HepG2 (cell line): ENCODE measurements at places on chromosomes 16 and 17.

- DNase-seq: peak; percentile 52
These were observed 11.7 kb downstream of the NKIRAS2 start for GRCh38 chr17:42031584-42031983.

- DNase-seq: peak; percentile 77
These were observed 26.4 kb downstream of the CPD start for GRCh38 chr17:30405161-30405560.

- no peak for DNase-seq
These were observed 168.1 kb upstream of the RBL2 start for GRCh38 chr16:53266156-53266555.

DNA sequence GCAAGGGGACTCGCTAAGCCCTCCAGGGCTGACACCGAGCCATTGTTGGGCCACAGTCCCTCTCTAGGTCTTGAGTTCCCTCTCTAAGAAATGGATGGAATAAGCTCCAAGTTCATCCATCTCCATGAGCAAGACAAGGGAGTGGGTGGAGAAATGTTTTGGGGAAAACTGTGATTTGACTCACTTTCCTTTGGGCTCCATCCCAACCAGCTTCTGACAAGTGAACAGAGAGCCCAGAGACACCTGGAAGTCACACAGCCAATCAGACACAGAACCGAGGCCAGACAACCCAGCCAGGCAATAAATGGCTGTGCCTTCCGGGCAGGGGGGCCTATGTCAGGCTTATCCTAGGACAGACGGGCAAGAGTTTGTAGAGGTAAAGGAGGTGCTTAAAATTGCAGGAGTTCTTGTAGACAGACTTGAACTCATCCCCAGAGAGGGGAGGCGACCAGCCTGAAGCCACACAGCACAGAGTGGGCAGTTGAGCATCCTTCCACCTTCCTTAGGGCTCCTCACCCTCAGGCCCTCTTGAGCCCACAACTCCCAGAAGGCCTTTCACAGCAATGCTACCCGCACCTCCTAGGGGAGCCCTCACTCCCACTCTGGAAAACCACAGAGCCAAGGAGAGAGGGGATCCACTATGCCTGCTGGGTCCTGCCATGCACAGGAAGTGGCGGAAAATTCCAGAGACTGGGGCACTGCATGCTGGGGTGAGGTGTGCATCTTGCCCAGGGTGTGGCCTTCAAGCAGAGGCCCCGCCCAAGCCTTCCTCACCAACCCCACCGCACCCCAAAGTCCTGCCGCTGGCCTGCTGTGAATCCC lies 9.5 kb upstream of the FAM83G start:
- no peak for DNase-seq

GRCh38 chr17:16001226-16001897 lies 1.7 kb downstream of the TTC19 start:
- no peak for DNase-seq

- DNase-seq: peak; percentile 71
These were observed 8.1 kb upstream of the EFCAB13 start for GRCh38 chr17:47315451-47316266.

DNA sequence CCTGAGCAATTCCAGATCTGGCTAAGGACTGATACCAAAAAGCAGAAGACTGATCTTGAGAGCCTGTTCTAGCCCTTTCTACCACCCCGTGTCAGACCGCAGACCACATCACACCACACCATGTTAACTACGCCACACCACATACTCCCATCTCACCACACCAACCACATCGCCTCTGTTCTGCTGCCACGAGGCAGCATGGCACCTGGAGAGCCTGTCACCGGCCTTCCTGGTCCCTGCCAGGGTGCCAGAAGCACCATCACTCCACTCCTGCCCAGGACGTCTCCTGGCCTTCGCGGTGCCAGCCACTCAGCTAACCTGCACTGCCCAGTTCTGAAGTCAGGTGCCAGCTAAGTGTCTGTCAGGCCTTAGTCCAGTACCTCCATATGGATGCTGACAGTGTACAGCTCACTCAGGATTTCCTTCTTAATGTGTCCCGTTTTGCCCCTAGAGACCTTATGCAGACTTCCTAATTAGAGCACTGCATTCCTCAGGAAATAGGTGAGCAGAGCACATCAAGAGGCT lies 37.2 kb upstream of the BCAR1 start:
- no peak for DNase-seq

DNA sequence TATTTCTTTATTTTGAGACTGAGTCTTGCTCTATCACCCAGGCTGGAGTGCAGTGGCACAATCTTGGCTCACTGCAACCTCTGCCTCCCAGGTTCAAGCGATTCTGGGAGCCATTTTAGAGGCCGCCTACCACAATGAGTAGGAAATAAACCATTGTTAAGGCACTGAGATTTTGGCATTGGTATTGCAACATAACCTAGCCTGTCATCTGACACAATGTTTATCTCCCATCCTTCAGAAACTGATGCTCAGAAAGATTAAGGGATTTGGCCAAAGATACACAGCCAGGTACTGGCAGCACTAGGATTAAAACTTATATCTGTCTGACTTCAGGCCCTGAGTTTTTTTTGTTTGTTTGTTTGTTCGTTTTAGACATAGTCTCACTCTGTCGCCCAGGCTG lies 8.0 kb upstream of the COPS3 start:
- no peak for DNase-seq

DNA sequence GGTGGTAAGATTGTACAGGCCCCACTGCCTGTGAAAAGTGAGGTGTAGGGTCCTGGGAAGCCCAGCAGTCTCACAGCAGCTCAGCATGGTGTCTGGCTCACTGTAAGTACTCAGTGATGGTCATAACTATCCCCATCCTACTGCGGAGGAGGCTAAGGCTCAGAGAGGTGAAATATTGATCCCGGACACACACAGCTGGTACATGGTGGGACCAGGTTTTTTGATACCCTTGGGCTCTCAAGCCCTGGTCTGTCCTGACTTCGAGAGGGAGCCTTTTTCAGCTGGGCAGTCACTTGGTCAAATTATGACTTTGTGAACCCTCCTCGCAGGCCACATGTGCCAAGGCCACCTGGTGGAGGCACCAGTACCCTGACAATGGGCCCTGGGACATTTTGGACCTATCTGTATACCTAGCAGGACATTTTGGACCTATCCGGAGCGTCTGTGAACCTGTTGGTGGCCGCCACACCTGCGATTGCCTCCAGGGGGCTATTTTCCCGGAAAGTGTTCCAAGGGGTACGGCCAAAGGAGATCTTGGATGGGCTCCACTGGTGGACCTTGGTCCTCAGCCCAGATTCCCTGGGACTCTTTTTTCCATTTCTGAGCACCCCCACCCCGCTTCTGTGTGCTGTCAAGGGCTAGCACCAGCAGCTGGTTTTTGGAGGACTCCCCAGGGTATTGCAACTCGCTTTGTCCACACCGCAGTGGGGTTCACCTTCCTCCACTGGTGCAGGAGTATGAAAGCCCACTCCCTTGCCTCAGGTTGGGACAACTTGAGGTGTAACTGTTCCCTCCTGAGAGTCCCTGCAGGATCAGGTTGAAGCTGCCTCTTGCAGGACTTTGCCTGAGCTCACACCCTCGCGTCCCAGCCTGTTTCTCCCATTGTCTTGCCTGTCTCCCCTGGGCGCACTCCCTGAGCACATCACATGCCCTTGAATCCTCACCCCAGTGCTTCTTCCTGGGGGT lies 83.6 kb upstream of the NKD1 start:
- no peak for DNase-seq

GRCh38 chr17:16286947-16287562 lies 66.2 kb downstream of the CENPV start:
- no peak for DNase-seq

- no peak for DNase-seq
These were observed 3.3 kb upstream of the PRSS33 start for GRCh38 chr16:2790631-2791030.

DNA sequence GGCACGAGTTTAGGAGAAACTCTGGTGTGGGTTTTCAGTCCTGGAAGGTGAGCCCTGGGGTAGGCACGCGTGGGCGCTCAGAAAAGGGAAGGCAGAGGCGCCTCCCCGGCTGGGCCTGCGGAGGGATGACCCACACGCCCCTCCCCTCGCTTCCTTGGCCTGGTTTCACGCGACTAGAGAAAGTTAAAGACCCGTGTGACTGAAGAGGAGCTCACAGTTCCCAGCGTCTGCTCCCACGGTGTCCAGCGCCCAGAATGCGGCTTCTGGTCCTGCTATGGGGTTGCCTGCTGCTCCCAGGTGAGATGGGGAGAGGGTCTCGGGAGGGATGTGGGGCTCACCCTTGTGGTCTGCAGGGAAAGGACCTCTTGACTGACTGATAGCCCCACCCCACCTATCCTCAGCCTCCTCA lies at the start of gene CD300LG:
Gene CD300LG, plus strand, starts transcription at position 214 of the 409 bp plus-strand sequence. Its CDS starts 41 bp downstream, at position 255.
- no peak for DNase-seq

GRCh38 chr17:82241183-82241925 lies 12.5 kb downstream of the SLC16A3 start:
- DNase-seq: peak; percentile 78

- DNase-seq: peak; percentile 98
These were observed 25.6 kb downstream of the PIEZO1 start for GRCh38 chr16:88759245-88759975.

- no peak for DNase-seq
These were observed 775 bp upstream of the CHP2 start for GRCh38 chr16:23753908-23754593.

DNA sequence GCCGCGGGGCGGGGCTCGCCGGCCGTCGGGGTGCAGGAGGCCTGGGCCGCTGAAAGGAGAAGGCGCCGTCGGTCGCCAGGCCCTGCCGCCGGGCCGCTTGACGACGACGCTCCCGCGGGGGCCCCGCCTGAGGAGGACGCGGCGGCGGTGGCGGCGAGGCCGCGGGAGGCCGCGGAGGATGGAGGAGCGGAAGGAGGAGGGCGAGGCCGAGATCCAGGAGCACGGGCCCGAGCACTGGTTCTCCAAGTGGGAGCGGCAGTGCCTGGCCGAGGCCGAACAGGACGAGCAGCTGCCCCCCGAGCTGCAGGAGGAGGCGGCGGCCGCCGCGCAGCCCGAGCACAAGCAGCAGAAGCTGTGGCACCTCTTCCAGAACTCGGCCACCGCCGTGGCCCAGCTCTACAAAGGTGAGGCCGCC lies 430 bp downstream of the HAPSTR1 start:
- DNase-seq: no peak

DNA sequence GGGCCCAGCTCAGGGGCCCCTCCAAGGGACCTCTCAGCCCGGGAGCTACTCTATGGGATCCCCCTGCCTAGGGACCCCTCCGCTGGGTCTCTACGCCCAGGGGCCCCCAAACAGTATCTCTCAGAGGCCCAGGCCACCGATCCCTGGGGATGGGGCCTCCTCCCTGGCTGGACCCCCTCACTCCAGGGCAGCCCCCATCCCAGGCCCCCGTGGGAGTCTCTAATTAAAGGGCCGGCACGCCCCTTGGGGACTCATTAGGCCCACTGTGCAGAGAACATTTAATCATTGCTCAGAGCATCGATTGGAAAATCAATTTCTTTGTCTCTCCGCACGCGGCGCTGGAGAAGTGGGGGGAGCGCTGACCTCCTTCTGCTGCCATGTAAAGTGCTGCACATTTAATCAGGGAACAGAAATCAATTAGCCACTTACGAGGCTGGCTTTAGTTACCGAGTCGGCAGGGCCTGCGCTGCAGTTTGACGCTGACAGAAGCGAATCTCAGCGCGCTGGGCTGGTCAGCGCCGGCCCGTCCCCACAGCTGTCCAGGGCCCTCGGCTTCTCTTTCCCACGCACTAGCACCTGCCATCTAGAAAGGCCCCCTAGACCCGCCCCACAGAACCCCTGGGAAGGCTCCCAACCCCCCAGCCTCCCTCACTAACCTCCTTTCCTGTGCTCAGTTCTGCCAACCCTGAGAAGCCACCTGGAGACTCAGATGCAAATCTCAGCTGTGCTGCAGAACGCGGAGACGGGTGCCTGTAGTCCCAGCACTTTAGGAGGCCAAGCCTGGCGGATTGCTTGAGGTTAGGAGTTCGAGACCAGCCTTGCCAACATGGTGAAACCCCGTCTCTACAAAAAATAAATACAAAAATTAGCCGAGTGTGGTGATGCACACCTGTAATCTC lies 20.2 kb upstream of the C1QL1 start:
- no peak for DNase-seq

GRCh38 chr16:57036945-57037344 lies 47.6 kb downstream of the NLRC5 start:
- DNase-seq: no peak

GRCh38 chr17:10337976-10338375 lies 34.8 kb downstream of the MYH13 start:
- DNase-seq: no peak

DNA sequence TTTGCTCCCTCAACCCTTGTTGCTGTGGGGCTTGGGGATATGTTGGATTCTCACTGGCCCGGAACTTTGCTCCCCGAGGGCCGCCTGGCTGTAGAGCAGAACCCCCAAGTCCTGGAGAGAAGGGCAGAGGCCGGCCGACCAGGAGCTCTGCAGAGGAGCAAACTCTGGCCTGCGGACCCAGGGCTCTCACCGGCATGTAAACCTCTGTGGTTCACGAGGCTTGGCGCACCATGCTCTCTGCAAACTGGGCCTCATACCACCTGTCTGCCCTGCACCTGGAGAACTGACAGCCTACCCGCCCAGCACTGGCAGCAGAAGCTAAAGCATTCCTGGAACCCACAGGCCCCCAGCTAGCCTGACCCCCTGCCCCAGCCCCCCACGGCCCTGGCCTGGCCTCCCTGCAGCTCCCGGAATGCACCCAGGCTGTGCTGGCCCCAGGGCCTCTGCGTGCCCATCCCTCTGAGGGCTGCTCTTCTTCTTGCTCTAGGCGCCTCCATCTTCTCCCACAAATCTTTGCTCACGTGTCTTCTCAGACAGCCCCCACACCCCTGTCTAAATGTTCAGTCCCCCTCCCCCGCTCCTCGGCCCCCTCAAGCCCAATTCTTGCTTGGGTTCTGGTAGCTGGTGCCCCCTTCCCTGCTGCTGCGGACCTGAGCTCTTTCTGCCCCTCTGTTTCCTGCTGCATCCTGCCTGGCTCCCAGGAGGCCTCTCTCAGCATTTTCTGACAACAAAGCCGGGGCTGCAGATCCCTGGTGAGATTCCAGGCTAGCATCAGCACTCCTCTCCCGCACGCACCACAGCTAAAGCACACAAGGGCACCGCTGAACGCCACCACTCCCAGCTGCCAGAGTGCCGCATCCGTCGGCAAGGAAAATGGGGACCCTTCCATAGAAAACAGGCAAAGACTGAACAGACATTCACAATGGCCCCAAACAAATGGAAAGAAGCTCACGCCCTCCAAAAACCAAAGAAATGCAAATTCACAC lies 23.3 kb downstream of the ACTG1 start:
- DNase-seq: no peak

DNA sequence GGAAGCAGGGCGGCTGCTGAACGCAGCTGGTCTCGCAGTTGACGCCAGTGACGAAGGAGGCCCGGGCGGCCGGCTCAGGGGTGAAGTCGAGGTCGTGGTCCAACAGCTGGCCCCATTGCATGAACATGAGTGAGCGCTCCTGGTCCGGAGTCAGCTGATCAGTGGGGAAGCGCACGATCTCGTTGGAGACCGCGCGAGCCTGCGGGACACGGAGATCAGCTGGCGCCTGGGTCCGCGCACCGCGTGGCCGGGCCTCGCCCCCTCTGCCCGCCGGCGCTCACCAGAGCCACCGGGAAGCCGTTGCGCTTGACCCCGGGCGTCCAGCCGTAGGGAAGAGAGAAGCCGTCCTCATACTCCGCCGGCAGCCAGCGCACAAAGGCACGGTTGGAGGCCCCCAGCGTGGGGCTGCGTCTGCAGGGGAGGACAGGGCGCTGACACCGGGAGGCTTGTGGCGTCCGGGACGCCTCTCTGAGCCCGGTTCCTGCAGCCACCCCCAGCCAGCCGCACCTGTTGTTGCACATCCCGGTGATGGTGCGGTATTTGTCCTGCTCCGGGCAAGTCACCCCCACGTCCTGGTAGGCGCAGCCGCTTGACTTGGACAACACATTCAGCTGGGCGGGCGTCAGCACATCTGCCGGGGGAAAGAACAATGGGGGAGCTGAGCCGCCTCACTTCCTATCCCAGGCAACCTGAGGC lies 1.6 kb downstream of the MPO start:
- DNase-seq: no peak

GRCh38 chr16:88084881-88085280 lies 133.6 kb downstream of the BANP start:
- no peak for DNase-seq
